ENCODE measurements at places on chromosomes 3 and 15. TPM values are rescaled to one million over a fixed set of nuclear protein-coding genes. Genes with fewer than 3 reads are reported as not detected.
A peak's percentile ranks its signal among the peaks of the same experiment; 100 is the strongest.

DNA sequence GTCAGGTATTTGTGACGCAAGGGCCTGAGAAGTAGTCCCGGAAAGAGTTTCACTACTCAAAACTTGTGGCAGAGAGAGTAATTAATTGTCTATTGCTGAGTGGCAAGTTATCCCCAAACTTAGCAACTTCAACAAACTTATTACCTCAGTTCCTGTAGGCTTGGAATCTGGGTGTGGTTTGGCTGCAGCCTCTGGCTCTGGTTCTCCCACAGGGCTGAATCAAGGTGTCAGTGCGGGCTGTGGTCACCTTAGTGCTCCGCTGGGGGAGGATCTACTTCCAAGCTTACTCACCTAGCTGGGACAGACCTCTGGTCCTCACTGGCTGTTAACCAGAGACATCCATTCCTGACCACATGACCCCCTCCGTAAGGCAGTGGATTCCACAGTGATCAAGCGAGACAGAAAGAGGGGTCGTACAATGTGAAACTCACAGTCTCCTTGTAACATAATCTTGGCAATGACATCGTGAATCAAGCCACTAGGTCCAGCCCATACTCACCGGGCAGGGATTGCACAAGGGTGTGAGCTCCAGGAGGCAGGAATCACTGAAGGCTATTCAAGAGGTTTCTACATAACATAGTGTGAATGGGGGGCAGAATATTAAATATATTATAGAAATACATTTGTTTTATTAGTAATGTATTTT lies 138.3 kb downstream of the RYR3 start:
- no peak for DNase-seq

DNA sequence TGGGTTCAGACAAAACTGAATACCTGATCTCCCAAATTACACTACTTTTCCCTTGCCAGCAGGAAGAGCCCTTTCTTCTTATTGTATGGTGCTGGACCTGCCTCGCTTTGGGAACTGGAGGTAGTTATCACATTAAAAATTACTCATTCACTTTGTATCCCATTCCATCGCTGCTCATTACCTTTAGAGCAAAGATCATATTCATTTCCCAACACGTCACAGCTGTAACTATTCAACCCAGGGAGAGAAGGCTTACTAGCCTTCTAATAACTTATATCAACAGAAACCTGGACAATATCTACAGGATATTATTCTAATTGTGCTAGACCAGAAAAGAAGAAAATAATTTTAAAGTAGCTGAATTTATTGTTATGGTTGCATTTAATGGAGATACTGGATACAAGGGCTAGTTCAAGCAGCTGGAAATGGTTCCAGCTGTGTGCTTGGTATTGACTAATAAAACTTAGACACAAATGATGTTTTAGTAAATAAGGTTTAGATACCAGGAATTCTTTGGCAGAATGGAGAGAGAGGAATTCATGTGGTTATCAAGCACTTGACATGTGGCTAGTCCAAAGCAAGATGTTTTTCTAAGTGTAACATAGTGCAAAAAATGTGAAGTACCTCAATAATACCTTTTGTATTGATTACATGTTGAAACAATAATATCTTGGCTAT lies 656.3 kb downstream of the ROBO1 start:
- no peak for DNase-seq

GRCh38 chr3:58308728-58309127 lies 2.4 kb downstream of the HTD2 start:
- no peak for DNase-seq

DNA sequence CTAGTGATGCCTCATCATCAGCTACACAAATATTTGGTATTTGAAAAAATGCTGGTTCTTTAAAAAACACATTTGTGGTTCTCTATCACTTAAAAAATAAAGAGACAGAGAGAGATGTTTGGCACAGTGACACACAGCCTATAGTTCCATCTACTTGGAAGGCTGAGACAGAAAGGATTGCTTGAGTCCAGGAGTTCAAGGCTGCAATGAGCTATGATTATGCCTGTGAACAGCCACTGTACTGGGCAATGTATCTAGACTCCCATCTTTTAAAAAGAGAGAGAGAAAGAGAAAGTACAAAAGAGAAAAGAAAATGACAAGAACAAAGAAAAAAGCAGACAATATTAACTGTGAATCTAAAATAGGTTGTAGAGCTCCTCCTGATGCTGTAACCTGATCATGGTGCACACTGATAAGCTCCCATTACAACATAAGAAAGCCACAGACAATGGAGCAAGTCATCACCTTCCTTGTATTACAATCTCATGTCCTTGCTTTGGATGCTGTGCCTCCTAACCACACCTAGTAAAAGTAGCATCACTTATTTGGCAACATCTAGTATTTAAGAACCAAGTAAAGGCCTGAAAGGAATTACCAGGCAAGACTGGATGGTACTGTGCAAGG lies 31.7 kb upstream of the MAP4 start:
- peak; percentile 56 for DNase-seq

DNA sequence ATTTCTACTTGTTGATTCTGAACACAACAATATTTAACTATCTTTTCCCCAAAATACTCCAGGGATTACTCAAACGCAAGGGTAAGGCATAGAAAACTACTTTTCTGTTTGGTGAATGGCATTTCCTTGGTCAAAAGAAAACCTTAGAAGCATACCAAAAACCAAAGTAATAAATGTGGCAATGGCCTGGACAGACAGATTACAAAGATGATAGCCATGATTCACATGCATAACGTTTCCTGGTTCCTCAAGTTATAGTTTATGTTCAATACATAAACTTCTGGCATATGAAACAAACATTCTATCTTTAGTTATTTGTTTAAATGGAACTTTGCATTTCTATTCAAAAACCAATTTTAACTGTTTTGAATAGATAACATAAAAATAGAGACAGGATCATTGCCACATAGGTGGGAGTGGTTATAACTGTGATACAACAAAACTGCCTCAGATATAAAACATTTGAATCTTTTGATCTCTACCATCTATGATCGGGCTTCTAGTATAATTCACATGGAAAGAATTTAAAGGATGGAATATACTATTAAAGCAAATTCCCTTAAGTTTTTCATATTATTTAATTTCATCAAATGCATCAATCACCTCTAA lies 32.1 kb downstream of the FOXP1 start:
- DNase-seq, result peak; percentile 54

- DNase-seq, result peak; percentile 78
These were observed 23.5 kb upstream of the CLN6 start for GRCh38 chr15:68252925-68253534.

DNA sequence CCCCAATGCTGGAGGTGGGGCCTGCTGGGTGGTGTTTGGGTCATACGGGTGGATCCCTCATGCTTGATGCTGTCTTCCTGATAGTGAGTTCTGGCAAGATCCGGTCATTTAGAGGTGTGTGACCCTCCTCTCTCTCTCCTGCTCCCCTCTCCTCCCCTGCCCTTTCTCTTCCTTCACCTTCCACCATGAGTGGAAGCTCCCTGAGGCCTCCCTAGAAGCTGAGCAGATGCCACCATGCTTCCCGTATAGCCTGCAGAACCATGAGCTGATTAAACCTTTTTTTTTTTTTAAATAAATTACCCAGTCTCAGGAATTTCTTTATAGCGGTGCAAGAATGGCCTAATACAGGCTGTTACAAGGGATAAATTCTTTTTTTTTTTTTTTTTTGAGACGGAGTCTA lies 36.3 kb upstream of the IQSEC1 start:
- no peak for DNase-seq

DNA sequence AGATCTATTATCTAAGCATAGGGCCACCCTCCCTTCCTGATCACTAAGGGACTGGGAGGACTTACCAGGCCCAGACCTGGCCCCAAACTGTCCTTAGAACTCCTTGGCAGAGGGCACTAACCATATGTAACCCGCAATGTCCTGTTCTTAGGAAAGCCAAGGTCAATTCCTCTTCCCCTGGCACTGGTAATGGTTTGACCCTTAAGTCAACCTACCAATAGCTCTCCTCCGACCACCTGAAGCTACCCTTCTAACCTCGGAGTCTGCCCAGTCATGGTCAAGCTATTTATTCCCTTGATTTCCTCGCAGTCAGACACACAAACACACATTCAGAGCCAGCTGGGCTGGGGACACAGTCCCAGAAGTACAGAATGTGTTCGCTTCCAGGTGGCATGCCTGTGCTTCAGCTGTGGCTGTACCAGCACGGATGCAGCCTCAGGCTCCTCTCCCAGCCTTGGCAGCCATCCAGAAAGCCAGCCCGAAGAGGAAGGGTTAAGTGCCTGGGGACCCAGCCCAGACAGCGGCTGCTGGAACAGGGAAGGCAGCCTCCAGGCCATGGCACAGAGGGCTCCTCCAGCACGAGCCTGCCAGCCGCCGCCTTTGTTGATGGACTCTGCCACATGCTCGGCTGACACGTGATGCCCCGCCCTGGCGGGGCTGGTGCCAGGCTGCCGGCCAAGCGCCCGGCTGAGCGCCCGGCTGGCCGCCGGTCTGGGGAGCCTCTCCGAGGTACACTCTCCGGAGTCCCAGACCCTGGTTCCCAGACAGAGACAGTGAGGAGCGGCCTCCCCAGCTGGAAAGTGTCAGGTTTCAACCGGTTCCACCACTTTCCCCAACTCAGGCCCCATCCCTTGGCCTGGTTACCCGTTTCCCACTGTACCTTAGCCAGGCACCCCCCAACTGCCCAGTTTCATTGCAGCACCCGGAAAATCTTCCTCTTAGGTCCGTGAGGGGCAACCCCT lies 5.5 kb downstream of the BMF start:
- DNase-seq, result peak; percentile 89

DNA sequence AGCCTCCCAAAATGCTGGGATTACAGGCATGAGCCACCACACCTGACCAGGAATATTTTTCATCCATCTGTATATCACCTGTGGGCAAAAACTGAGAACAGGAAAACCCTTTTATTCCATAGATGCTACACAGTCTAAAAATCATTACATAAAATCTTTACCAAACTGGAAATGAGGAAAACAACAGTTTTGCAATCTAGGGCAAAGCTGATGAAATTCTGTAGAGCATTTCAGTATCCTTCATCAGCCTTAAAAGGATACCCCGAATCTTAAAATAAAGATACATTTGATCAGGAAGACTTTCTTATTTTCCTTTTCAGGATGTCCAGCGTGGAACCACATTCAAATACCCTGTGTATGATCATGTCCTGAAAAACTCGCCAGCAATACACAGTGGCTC lies 7.1 kb downstream of the SIAH2 start:
- DNase-seq, result no peak

- peak; percentile 58 for DNase-seq
These were observed 14.3 kb downstream of the AKAP13 start for GRCh38 chr15:85394554-85395333.

DNA sequence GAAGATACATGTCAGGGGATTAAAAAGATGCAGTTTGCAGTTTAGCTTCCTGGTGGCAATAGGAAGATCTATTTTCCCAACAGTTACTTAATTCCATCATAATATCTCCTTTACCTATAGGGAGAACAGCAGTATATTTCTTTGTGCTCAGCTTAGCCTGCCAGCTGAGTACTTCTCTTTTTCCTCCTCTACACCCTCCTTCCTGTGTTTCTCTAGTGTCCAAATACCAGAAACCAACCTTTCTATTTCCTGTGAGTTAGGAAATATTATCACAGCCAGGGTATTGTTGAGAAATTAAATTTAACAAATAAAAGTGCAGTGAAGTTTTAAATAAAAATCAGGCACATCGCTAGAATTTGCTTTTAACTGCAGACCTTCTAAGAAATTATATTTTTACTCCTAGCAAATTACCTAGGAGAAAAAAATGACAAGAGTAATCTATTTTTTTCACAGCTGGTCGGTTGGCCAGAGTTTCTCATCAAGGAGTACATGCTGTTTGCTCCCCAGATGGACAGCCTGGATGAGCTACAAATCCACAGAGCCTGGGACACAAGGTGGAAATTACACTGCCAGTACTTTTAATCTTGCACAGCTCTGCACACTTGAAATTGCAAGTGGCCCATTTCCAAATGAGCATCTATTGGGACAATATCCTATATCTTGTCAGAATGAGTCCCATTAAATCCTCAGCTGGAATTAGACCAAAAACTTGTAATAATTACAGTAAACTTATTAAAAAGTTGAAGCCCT lies 185.2 kb upstream of the CFAP20DC start:
- no peak for DNase-seq

DNA sequence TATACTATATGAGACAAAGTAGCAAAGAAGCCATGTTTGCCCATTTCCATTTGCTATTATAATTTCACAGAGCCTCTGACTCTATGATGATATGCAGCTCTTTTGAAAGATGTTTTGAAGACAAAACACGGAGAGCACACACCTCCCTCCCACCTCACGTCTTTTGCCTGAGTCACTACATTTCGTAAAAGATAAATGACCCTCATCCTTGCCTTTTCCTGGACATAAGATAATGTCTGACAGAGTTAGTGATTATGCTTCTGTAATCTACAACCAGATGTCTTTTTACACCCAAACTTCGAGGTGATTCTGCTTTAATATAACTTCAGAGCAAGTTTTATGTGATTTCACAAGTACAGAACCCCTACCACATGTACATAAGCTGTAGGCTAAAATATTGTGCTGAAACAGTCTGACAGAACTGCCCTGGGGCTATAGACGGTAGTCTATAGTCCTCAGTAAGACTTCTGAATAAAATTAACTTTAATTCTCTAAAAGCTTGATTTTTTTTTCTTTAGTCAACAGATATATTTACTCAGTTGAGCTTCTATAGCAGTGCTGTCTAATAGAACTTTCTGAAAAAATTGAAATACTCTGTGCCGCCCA lies 99.9 kb downstream of the CD200R1L start:
- DNase-seq, result peak; percentile 37

DNA sequence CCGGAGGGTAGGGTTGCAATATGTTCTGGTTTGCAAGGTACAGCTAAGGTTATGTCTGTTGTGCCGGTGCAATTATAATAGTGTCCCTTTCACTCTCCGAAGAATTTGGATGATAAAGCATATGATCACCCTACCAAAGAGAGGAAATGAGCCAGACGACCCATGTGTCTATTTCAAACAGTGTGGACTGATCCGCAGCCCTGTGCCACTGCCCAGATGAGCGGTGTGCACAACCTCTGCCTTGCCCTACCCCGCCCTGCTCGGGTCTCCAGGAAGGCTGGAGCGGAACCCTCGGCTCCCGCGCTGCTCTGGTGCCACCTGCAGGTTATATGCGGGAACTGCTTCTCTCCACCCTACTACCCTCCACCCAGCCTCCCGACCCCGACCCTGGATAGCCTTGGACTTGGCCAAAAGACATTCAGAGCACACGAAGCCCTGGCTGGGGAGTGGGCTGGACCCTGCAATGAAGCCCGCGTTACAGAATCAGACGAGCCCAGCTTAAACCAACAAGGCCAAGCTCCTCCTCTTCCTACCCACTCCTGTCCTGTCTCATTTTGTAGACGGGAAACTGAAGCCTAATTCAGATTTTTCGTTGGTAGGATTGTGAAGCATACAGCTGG lies 68.4 kb upstream of the CHRNB4 start:
- peak; percentile 39 for DNase-seq

- DNase-seq, result no peak
These were observed 3.3 kb downstream of the NPTN start for GRCh38 chr15:73629798-73630429.

Gene C2CD4A
- 0.05 TPM for total RNA-seq

Gene EIF4E3
- total RNA-seq, result 0.07 TPM

Gene ZMYND10
- total RNA-seq, result 3.2 TPM

Gene CHAC1
- total RNA-seq, result 2.6 TPM

Gene STARD9
- 1.4 TPM for total RNA-seq

Gene SETD2
- 10.7 TPM for total RNA-seq
